ENCODE measurements at places on chromosomes 12 and 14. TPM values are rescaled to one million over a fixed set of nuclear protein-coding genes. Genes with fewer than 3 reads are reported as not detected.

GRCh38 chr12:48075832-48076231, 30.0 kb downstream of the SENP1 start:
- H3K27me3 ChIP-seq: no peaks in the 10 kb centered on the region
- DNase-seq: no peak
- no peaks in the 10 kb centered on the region for H3K36me3 ChIP-seq

GRCh38 chr12:128083132-128083729, 183.7 kb upstream of the TMEM132C start:
- no peak for DNase-seq
- H3K36me3 ChIP-seq: no peaks in the 10 kb centered on the region
- no peaks in the 10 kb centered on the region for H3K27me3 ChIP-seq
- H3K27ac ChIP-seq: no peak overlapping the region
- H3K4me1 ChIP-seq: no peaks in the 10 kb centered on the region
- H3K4me3 ChIP-seq: no peak overlapping the region

- H3K27me3 ChIP-seq: no peaks in the 10 kb centered on the region
- no peak overlapping the region for H3K4me3 ChIP-seq
- H3K36me3 ChIP-seq: no peaks in the 10 kb centered on the region
- DNase-seq: no peak
- H3K27ac ChIP-seq: no peak overlapping the region
- no peaks in the 10 kb centered on the region for H3K4me1 ChIP-seq
Observed at GRCh38 chr12:40078266-40078665, 27.6 kb downstream of the SLC2A13 start.

- no peaks in the 10 kb centered on the region for H3K4me1 ChIP-seq
- no peak overlapping the region for H3K4me3 ChIP-seq
- H3K27me3 ChIP-seq: no peaks in the 10 kb centered on the region
- no peaks in the 10 kb centered on the region for H3K36me3 ChIP-seq
- DNase-seq: no peak
- H3K27ac ChIP-seq: no peak overlapping the region
Observed at GRCh38 chr12:55862286-55862685, 19.6 kb upstream of the MMP19 start.

GRCh38 chr14:60859525-60859924, 121.4 kb downstream of the TRMT5 start:
- no peak overlapping the region for H3K4me3 ChIP-seq
- DNase-seq: no peak
- H3K4me1 ChIP-seq: no peaks in the 10 kb centered on the region
- no peak overlapping the region for H3K27ac ChIP-seq

GRCh38 chr14:79834868-79835267, 376.4 kb downstream of the DIO2 start:
- no peak overlapping the region for H3K4me3 ChIP-seq
- no peak for DNase-seq
- no peaks in the 10 kb centered on the region for H3K36me3 ChIP-seq
- H3K27me3 ChIP-seq: no peaks in the 10 kb centered on the region
- H3K27ac ChIP-seq: no peak overlapping the region

GRCh38 chr12:131799828-131800593, 28.2 kb upstream of the MMP17 start:
- H3K36me3 ChIP-seq: no peaks in the 10 kb centered on the region
- no peak overlapping the region for H3K27ac ChIP-seq
- H3K4me3 ChIP-seq: no peak overlapping the region

GRCh38 chr12:116590561-116590960, 31.4 kb downstream of the MAP1LC3B2 start:
- DNase-seq: no peak
- H3K27me3 ChIP-seq: no peaks in the 10 kb centered on the region
- no peak overlapping the region for H3K4me3 ChIP-seq
- H3K4me1 ChIP-seq: no peaks in the 10 kb centered on the region

- peak overlapping the region; percentile 90 for H3K4me3 ChIP-seq
- no peaks in the 10 kb centered on the region for H3K27me3 ChIP-seq
- no peak for DNase-seq
- peak overlapping the region; percentile 93 for H3K27ac ChIP-seq
- H3K4me1 ChIP-seq: no peaks in the 10 kb centered on the region
- H3K36me3 ChIP-seq: no peaks in the 10 kb centered on the region
Observed at GRCh38 chr14:66507181-66507721, 696 bp upstream of the GPHN start.

DNA sequence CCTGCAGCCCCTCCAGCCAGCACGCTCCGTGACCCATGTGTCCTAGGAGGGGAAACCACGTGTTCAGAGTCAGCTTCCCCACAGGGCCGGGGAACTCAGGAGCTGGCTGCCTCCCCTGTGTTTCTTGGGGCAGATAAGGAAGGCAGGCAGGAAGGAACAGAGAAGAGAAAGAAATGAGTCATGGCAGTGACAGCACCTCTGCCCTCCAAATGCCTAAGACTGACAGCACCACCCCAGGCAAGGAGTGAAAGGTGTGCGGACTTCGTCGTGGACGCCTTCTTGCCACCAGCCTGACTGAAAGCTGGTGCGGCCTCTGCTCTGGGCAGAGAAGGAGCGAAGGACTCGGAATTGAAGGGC, 167.0 kb upstream of the FKBP4 start:
- H3K36me3 ChIP-seq: no peaks in the 10 kb centered on the region
- H3K4me1 ChIP-seq: no peaks in the 10 kb centered on the region
- H3K27me3 ChIP-seq: no peaks in the 10 kb centered on the region
- DNase-seq: no peak
- no peak overlapping the region for H3K27ac ChIP-seq

DNA sequence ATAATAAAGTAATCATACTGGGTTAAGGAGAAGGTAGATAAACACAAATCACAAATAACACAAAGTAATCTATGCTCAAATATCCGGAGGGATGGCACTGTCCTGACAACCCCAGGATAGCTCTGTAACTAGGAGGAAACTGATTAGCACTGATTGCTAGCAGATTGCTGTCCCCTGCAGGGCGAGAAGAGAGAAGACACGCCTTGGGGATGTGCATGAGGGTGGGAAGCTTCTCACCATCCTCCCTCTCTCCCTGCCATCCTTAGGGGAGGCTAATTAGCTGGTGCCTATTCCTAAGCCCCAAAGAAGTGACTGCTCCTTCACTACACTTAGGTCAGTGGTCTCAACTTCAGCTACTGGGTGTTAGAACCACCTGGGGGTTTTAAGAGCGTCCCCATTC, 27.0 kb upstream of the TMEM260 start:
- H3K36me3 ChIP-seq: no peaks in the 10 kb centered on the region
- H3K4me3 ChIP-seq: no peak overlapping the region
- no peak for DNase-seq
- no peaks in the 10 kb centered on the region for H3K27me3 ChIP-seq
- H3K4me1 ChIP-seq: no peaks in the 10 kb centered on the region
- H3K27ac ChIP-seq: no peak overlapping the region

TRIAP1 gene
- 1.2 TPM for total RNA-seq
